Cortex of kidney (tissue), 1 donor: ENCODE measurements at places on chromosomes 4 and X.
A peak's percentile ranks its signal among the peaks of the same experiment; 100 is the strongest.

DNA sequence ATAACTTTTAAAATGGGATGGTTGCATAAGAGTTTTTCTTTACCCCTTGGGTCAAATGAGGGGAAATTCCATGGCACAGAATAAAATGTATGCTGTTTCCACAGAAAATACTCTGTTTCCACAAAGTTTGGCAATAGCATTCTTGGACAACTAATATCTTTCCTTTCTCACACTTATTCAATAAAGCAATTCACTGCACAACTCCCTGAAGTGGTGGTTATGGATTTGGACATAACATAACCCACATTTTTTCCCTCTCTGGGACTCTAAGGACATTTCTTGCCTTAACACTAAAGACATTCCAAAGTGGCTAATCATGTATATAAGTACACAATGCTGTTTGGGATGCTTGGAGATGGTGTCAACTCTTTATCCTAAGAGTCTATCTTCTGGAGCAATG lies 51.7 kb upstream of the GPM6B start:
- no peak for DNase-seq

DNA sequence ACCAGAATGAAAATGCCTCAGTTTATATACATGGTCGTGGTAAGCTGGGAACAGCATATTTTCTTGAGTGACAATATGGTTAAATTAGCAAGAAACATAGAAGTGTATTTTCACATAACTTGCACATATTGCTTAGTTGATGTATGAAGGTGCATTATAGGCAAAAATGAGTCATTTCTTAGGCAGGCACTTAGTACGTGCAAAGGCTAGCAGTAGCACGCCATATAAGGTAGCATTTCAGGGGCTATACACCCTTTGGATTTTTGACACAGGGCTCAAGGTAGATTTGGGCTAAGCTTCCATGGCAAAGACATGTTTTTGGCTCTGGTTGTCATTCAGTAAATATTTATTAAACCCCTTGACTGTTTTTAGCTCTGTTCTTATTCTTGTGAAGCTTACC lies 33.1 kb downstream of the PCDH7 start:
- DNase-seq = no peak

DNA sequence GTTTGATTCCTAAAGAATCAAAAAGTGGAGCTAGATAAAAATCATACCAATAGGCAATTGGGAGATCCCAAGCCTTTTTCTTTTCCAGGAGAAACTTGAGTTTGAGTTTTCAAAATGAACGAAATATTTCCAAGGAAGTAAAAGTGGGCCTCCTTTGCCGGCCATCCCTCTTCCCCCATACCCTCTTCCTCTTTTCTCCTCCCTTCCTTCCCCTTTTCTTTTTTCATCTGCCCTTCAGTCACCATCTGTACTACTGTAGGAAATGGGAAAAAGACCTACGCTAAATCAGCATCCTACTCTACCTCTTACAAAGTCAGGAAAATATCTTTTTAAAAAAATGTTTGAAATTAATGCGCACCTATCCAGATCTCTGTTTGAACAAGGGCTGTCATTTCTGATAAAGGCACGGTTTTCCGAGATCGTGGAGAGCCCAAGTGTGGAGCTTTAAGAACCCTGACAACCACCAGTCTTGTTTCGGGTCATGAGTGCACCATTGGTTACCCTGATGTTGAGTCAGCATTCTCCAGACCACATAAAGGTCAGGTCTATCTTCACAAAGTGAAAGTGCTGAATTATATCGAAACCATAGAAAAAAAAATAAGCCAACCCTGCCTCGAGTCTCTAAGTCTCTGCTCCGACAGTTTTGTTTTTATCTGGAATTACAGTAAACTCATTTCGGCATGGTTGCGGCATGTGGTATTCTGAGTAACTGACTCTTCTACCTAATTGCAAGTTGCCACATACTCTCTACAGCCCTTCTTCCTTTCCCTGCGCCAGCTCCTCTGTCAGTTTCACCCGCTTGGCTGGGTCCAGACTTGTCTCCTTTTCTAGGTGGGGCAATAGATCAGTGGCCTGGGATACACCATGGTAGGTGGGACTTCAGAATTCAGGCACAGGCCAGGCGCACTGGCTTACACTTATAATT lies 140.2 kb upstream of the KLF3 start:
- no peak for DNase-seq

- DNase-seq = no peak
Observed at GRCh38 chrX:11210415-11210801, 82.8 kb upstream of the AMELX start.

- DNase-seq = no peak
Observed at GRCh38 chrX:7334253-7334935, 186.4 kb upstream of the PUDP start.

GRCh38 chr4:7529368-7530080 lies 94.8 kb upstream of the PSAPL1 start:
- DNase-seq = no peak

- DNase-seq = no peak
Observed at GRCh38 chr4:113162089-113162488, 112.6 kb downstream of the ANK2 start.

DNA sequence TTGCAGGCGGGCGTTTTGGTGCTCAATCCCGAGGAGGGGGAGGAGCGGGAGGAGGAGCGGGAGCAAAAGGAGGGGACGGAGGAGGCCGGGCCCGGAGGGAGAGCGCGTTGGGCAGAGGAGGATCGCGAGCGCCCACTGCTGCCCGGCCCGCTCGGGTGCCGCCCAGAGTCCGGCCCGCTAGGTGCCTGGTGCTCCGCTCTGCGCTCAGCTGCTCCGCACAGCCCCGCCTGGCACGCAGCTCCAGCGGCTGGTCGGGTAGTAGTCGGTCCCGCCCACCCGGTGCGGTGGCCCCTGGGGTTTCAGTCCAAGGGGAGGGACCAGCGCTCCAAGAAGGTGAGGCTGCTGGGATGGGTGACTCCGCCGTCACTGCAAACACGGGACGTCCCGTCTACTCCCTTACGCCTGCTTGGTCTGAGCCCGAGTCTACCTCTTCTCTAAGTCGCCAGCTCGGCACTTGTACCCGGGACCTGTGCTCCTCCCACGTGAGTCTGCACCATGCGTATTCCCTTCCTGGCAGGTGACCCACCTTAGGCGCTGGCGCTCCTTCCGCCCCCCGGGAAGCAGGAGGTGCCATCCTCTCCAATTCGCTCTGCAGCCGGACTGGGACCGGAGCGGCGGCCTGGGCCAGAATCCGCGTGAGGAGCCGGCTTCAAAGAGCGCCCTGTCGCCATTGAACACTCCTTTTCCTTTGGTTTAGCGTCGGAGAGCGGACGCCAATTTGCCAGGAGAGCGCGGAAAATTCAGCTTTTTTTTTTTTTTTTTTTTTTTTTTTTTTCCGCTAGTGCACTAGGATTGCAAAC lies 405 bp upstream of the HS3ST1 start:
- DNase-seq = peak; percentile 33

DNA sequence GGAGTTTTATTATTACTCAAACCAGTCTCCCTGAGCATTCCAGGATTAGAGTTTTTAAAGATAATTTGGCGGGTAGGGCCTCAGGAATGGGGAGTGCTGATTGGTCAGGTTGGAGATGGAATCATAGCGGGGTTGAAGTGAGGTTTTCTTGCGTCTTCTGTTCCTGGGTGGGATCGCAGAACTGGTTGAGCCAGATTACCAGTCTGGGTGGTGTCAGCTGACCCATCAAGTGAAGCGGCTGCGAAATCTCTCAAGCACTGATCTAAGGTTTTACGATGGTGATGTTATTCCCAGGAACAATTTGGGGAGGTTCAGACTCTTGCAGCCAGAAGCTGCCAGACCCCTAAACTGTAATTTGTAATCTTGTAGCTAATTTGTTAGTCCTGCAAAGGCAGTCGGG lies 25.1 kb upstream of the SETD7 start:
- DNase-seq = no peak

GRCh38 chr4:184280137-184280536 lies 62.5 kb upstream of the ENPP6 start:
- no peak for DNase-seq

DNA sequence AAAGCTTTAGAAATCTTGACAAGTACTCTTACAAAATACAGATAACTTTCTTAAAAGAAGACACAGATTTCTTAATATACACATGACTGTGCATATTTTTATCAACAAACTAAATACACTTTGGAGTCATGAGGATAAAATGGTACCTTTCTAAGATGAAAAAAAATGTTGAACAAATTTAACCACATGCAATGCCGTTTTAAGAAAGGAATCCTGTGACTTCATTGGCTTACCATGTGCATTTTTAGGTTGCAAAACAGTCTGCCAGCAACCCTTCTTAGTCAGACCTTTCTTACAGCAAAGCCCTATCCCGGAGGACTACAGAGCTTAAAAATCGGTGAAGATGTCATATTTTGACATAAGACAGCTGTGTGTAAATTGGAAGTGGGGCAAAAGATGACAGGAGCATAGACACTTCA lies 51.7 kb downstream of the GASK1B start:
- no peak for DNase-seq

- no peak for DNase-seq
Observed at GRCh38 chrX:45592101-45592500, 391.4 kb upstream of the DIPK2B start.

- no peak for DNase-seq
Observed at GRCh38 chr4:104352211-104352610, 142.5 kb downstream of the CXXC4 start.

DNA sequence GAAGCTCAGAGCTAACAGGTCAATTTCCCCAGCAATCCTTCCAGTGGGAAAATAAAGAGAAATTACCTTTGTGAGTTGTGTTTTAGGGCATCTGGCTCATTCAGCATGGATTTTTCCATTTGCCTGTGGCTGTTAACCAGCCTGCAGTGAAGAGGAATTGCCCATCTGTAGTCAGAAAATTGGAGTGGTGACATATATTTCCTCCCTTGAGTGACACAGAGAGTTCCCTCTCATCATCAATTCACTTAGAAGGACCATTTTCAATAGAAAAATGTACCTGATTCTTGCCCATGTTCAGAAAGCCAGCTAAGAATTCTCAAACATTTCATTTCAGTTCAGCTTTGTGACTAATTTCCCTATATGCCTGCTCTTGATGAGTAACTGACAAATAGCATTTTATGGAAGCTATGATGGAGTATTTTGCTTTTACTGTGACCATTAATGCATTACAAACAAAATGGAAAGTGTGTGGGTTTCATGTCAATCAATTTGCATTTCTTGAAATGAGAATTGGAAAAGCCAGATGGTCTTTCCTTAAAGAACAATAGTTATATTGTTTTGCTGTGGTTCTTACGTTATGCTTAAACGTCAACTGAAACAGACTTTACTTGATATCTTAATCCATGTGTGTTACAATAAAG lies 155.8 kb downstream of the NWD2 start:
- no peak for DNase-seq

DNA sequence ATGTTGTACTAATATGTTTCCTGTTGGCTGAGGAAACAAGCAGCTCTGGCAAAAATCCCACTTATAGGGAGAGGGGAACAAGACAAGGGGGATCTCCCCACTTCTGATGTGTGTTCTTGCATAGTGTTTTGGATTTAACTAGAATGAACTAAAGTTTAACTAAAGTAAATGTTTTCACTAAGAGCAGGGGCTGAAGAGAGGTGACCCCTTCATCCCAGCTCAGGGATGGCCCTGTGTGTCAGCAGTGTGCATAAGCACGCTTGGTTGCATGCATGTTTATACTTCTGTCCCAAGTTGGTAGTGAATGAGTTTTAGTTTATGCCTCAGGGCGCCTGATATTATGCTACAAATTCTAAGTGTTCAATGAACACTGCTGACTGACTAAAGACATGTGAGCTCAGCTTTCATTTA lies 169.4 kb downstream of the MGST2 start:
- no peak for DNase-seq

DNA sequence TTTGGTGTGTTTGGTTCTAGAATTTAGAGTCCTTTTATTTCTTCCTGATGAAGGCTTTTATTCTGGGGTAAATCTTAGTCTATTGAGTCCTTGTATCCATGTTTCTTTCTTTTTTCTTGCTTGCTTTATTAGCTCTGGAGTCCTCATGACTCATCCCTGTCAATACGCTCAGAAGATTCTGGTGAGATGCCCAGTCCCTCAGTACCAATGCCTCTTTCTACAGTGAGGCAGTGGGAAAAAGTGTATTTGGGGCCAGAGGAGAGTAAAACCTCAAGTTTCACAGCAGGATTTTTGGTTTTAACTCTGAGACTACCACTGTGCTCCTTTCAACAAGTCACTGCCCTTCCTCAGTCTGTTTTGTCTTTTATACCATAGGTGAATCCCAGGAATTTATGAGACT lies 368.0 kb downstream of the GBA3 start:
- DNase-seq = no peak

DNA sequence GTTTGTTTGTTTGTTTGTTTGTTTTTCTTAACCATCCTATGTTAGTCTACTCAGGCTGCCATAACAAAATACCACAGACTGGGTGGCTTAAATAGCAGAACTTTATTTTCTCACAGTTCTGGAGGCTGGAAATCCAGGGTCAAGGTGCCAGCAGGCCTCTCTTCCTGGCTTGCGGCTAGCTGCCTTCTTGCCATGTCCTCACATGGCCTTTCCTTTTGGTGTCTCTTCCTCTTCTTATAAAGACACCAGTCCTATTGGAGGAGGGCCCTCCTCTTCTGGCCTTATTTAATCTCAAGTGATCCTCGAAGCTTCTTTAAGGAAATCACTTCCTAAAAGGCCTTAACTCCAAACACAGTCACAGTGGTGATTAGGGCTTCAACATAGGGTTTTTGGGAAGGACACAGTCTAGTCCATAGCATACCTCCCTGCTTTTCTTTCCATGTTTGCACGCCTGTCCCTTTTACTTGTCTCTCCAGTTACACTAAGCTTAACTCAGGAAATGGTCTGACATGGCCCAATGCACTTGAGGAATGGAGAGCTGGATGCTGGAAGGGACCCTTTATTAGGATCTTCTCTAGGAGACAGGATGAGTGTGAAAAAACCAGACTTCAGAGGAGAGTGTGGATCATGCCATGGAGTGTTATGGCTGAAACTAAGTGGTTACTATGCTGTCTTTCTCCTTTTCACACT lies 36.0 kb upstream of the MGST2 start:
- DNase-seq = no peak

- no peak for DNase-seq
Observed at GRCh38 chrX:39518476-39519029, 579.2 kb downstream of the BCOR start.

DNA sequence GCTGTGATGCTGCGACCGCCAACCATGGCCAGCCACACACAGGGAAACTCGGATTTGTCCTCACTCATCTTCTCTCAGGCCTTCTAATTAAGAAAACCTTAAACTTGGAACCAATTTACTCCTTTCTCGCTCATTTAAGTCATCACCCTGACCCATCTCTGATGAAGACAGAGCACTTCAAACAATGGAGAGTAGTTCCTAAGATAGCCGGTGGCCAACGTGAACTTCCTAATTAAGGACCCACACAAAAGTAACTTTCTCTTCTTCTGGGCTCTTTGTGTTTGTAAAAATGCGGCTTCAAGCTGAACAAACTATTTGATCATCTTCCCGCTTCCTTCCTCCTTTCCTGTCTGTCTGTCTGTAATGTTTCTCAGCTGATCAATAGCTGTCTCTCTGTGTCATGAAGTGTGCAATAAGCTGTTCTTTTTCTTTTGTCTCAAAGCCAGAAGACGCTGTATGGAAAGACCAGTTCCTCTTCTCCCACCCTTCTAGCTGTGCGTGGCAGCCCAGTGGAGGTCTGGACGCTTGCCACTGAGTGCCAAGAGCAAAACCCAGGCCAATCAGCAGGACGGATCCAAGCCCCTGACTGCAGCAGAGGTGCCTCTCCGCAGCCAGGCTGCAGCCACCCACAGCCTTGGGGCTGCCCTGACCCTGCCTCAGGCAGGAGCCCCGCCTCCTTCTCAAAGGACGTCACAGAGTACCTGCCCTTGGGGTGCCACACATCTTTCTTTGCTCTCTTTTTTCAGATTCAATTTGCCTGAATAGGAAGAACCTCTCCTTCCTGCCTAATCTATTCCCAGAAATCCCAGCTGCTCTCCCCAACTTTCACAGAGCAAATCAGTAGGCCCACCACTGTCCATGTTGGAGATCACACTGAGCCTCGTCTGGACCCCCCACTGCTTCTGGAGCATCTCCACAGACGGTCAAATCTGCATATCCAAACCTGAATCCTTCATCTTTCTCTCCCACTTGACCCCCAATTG lies 59.3 kb downstream of the MAML3 start:
- no peak for DNase-seq
